ENCODE measurements at places on chromosomes 16 and 17. TPM values are rescaled to one million over a fixed set of nuclear protein-coding genes. Genes with fewer than 3 reads are reported as not detected.

Gene ACSM2A
- total RNA-seq = not detected

Gene KRTAP17-1
- total RNA-seq = not detected

Gene AGRP
- total RNA-seq = not detected

GRCh38 chr16:85954927-85955519, 56.1 kb downstream of the IRF8 start:
- no peak for DNase-seq
- H3K36me3 ChIP-seq = no peaks in the 10 kb centered on the region

All from CD4-positive, CD25-positive, alpha-beta regulatory T cell (primary cell).